ENCODE measurements at places on chromosomes 2 and 18.

GRCh38 chr18:51580580-51580979 lies 383.1 kb upstream of the MEX3C start:
- no peak for DNase-seq

DNA sequence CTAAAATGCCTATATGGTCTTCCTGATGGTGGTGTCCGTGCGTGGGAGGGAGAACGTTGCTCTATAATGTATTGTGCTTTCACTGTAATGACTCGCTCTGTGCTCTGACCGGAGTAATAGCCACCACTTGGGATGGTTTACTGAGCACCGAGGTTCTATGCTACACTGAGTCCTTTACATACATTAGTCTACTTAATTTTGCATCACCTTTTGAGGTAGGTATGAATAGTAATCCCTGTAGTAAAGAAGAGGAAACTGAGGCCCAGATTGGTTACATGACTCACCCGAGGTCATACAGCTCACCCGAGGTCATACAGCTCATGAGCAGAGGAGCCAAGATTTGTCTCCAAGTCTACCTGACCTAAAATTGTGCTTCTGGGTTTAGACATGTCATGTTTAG lies 79.5 kb downstream of the ARMC9 start:
- DNase-seq = no peak

- DNase-seq = no peak
Observed at GRCh38 chr2:155364766-155365165, 666.3 kb downstream of the KCNJ3 start.

DNA sequence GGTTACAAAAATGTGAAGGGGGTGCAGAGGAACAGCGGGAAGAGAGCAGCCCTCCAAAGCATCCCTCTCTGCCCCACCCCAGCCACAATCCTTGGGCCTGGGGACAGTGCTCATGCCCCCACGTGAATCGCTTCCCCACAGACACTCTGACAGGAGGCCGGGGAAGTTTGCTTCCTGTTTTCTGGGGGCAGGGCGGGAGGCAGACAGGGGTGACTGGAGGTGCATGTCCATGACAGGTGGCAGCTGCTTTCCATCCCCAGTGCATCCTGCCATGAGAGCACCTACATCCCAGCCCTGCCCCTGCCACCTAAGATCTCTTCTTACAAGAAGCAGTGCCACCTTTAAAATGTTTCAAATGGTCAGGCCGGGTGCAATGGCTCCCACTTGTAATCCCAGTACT lies 47.2 kb upstream of the UBE2F start:
- no peak for DNase-seq

DNA sequence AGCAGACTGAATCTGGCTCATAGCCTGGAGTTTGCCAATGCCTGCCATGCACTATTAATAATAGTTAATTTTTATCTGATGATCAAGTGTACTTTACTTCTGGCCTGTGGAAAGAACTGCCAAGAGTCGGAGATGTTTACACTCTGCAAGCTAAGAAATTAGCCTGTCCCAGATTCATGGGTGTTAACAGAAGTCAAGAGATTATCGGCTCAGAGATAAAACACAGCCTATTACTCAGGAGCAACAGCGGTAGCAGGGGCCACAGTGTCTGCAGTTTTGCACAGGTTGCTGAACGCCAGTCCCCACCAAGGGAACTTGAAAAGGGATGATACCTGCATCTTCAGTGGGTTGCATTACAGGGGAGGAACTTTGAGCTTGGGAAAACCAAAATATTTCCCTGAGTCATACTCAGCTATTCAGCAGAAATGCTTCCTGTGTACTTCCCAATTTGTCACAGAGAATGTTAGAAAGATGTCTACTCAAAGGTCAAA lies 4.3 kb upstream of the ADI1 start:
- no peak for DNase-seq
